ENCODE measurements at places on chromosomes 4 and X.

DNA sequence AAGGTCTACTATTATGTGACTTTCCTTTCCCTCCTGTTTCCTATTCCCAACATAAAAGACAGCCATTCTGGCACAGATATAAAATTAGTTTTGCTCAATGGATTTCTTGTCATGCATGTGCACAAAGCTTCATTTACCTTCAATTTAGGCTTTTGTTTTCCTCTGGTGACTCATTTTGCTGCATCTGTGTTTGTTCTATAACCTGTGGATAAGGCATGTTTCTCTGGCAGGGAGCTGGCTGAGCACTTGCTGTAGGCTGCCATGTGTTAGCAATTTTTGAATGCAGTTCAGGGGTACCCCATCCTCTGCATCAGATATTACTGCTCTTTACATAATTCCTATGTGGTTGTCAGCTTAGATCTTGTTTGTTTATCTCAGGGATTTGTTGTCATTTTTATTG, 202.8 kb upstream of the GRID2 start:
- peak; percentile 1 for DNase-seq

DNA sequence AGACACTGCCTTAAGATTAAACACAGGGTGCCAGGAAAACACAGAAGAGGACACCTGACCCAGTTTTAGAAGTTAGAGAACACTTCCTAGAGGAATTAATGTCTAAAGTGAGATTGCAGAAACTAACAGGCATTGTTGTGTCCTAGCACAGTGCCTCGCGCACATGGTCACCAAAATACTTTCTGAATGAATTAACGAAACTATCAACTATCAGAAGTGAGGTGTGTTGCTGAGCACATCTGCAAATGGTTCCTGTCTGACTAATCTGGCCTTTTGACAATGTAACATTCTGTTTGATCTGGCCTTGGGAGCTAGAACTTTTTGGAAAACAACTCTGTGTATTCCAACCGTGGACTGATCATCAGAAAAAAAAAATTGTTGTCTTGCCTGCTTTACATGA, 556.8 kb upstream of the LCORL start:
- no peak for DNase-seq

DNA sequence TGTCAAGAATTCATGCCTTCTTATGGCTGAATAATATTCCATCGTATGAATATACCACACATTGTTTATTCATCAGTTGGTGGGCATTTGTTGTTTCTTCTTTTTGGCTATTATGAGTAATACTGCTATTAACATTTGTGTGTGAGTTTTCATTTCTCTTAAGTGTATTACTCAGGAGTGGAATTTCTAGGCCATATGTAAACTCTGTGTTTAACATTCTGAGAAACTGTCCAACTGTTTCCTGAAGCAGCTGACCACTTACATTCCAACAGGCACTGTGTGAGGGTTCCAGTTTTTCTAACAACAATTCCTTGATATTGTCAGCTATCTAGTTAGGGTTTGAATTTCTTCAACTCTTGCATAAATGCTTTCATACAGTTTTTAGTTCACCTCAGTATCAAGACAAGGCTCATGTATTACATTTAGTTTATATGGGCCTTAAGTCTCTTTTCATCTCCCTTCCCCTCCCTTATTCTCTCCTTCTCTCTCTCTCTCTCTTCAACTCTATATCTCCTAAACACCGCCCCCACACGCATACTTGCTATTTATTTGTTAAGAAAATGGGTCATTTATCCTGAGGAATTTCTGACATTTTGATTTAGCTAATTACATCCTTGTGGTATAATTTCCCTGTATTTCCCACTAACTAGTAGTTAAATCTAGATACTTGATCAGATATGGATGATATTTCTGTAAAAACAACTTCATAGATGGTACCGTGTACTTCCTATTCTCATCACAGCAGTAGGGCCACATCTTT, 77.4 kb downstream of the WDR19 start:
- peak; percentile 89 for DNase-seq

GRCh38 chrX:68146054-68146453, 287.2 kb downstream of the OPHN1 start:
- DNase-seq = peak; percentile 59

GRCh38 chrX:46864606-46865005, 27.8 kb downstream of the RP2 start:
- no peak for DNase-seq

GRCh38 chrX:12956704-12957534, 18.0 kb upstream of the TMSB4X start:
- peak; percentile 69 for DNase-seq

DNA sequence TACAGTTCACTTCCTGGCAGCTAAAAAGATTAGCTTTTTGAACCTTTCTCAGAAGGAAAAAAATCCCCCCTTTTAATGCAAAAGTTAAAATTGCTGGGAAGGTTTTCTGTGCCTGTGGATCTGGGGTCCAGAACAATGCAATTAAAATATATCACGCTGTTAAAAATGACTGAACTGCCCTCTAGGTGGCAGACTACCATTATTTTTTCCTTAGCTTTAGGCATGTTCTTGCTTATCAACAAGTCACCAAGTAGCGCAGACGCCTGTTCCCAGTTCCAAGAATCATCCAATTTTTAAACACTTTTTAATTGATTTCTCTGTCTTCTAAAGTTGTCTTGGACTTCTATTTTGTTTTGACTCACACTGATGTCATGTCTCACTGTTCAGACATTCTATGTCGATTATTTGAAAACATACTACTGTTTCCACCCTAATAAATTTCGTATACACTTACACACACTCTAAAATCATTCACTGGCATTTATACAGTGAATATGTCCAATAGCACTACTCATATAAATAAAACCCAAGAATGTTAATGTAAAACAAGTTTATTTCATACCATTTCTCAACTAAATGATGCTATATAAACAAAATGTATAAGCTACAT, 661.6 kb downstream of the RAPGEF2 start:
- peak; percentile 52 for DNase-seq

- no peak for DNase-seq
Observed at GRCh38 chr4:88535090-88535755, 11.6 kb upstream of the PYURF start.

DNA sequence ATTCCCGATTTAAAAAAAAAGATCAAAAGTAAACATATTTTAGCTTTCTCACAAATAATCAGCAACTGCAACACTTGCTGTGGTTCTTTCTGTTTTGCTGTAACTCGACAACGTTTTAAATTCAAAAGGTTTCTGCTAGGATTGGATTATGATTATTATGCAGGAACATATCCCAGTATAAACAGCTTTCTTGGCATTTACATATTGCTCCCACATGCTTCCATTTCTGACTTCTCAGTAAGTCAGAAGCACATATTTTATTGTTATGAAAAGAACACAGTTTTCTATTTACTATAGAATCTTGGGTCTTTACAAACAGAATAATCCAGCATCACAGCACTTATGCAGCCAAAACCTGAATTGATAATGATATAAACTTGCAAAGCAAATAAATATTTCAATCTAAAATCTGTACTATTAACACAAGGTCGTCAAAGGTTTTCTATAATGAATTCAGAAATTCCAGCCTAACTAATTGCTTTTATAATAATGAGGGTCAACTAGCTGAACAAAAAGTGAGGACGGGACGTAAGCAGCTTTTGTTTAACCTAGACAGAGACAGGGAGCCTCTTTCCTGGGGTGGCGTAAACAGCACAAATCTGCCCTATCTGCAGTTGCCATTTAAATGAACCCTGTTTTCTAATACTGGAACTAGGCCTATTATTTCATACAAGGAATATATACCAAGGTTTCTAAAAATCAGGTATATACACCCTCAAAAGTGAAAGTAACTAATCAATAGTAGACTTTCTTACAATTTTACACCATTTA, 9.8 kb upstream of the PCDH18 start:
- no peak for DNase-seq

- no peak for DNase-seq
Observed at GRCh38 chrX:66601522-66601921, 37.4 kb downstream of the EDA2R start.

DNA sequence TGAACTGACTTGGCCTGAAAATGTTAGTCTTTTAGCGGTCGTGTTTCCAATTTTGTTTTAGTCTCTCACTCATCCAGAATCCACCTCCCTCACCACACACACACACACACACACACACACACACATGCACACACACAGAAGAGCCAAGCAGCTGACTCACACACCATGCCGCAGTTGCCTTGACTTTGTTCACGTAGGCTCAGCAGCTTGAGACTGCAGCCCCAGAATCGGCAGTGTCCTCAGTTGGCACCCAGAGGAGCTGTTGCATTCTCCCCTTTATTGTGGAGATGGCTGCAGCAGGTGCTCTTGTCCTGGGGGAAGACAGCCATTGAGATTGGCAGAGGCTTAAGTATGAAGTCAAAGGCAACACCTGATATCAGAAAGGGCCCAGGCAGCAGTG, 20.9 kb upstream of the XPNPEP2 start:
- DNase-seq = peak; percentile 84

DNA sequence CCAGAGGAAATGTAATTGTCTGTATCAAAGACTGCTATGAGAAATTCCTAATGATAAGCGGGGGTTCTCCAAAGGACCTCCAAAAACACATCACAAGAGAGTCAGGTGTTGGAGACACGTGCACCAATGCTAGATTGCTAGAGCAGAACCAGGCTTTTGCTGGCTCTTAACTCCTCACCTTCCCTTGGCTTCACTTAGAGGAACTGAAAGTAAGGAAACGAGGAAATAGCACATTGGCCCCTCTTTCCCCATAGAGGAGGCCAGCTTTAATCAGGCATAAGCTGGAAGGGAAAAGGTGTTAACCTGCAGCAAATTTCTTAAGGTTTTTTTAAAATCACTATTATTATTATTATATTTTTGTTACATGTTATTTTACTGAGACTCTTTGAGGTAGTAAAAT, 13.6 kb downstream of the OTC start:
- DNase-seq = no peak

DNA sequence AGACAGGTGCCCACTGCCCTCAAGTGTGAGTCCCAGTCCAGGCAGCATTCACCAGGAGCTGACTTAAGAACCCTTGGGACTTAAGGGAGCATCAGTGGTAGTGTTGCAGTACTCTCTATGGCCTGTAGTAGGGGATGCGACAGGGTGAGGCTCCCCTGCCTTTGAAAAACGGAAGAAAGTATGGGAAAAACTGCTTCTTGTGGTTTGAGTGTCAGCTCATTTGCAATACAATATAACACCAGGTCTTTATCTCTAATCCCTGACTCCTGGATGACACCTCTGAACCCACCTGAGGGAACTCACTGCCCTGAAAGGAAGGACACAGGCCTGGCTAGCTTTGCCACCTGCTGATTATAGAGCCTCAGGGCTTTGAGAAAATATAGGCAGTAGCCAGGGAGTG, 176.0 kb downstream of the SMARCA1 start:
- peak; percentile 10 for DNase-seq

DNA sequence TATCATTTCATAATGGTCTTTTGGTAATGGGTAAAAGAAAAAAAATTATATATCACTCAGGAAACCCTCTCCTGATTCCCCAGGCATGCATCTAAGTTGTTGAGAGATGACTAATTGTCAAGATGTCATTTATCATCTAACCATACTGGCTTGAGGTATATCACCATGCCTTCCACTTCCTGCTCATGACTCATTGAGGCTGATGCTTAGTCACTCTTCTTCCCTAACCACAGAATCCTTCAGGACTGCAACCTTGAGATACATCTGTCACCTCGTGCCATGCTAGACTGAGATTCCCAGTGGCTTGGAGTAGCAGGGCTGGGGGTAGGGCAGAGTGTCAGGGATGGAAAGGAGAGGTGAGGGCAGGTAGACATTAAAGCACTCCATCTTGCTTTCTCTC, 782.5 kb upstream of the INTU start:
- DNase-seq = peak; percentile 96

DNA sequence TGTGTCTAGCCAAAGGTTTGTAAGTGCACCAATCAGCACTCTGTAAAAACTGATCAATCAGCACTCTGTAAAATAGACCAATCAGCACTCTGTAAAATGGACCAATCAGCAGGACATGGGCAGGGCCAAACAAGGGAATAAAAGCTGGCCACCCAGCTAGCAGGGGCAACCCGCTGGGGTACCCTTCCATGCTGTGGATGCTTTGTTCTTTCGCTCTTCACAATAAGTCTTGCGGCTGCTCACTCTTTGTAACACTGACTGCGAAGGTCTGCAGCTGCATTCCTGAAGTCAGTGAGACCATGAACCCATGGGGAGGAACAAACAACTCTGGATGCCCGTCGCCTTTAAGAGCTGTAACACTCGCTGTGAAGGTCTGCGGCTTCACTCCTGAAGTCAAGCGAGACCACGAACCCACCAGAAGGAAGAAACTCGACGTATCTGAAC, 14.3 kb downstream of the HNRNPDL start:
- no peak for DNase-seq

GRCh38 chrX:41785685-41786084, 61.7 kb downstream of the GPR82 start:
- peak; percentile 24 for DNase-seq

DNA sequence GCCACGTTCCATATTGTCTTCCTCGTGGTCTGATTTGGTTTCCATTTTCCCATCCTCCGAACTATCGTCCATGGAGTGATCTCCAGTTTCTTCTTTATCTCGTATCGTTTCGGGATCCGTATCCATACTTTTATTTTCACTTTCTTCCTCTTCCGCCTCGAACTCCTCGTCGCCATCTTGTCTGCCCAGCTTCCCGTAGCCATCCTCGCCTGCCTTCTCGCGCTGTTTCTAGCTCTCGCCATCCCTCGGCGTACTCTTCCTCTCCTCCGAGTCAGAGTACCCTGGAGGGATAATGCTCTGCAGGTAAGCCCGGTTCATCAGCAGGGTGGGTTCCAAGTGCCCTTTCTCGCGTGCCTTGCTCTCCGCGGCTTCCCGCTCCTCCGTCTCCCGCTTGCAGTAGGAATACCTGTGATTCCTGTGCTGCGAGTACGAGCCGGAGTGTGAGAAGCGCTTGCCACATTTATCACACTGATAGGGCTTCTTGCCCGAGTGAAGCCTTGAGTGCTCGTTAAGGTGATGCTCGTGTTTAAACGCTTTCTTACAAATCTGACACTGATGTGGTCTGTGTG, 134.5 kb upstream of the TAPT1 start:
- DNase-seq = no peak

- no peak for DNase-seq
Observed at GRCh38 chr4:137075586-137075985, 456.7 kb downstream of the PCDH18 start.

- DNase-seq = no peak
Observed at GRCh38 chr4:147594578-147594977, 22.6 kb upstream of the TMEM184C start.

DNA sequence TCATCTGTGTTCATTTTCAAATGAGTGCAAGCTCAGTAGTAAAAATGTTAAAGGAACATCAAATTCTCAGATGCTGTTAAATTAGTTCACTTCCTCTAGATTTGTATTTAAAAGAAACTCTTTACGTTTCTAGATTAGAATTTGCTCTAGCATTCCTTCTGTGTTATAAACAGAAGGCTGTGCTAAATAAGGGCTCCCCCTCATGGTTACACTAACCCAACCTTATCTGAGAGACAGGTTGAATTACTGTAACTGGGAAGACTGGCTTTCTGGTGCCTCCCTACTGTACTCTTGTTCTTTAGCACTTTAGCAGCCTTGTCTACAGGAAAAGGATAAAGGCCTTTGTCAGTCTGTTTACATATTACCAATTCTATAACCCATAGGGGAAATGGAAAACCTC, 56.8 kb downstream of the RXFP1 start:
- peak; percentile 54 for DNase-seq
